ENCODE measurements at places on chromosomes 4 and X. TPM values are rescaled to one million over a fixed set of nuclear protein-coding genes. Genes with fewer than 3 reads are reported as not detected.
A peak's percentile ranks its signal among the peaks of the same experiment; 100 is the strongest.

The MAGED4 gene
- 0.13 TPM for total RNA-seq

The ITGB1BP2 gene
- 5.4 TPM for total RNA-seq

- DNase-seq = no peak
Observed at GRCh38 chr4:24243641-24244040, 340.7 kb downstream of the DHX15 start.

- no peak for DNase-seq
Observed at GRCh38 chrX:44975666-44976263, 102.8 kb downstream of the KDM6A start.

DNA sequence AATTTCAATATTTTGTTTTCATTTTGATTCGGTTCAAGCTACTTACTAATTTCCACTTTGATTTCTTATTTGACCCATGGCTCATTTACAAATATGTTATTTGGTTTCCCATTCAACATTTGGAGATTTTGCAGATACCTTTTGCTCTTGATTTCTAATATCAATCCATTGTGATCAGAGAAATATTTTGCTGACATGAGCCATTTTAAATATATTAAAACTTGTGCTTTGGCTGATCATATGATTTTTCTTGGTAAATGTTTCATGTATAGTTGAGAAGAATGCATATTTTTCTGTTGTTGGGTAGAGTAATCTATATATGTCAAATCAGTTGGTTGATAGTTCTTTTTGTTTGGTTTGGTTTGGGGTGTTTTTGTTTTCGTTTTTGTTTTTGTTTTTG, 95.0 kb downstream of the GASK1B start:
- DNase-seq = no peak

- DNase-seq = no peak
Observed at GRCh38 chr4:27094783-27095182, 234.1 kb downstream of the STIM2 start.

DNA sequence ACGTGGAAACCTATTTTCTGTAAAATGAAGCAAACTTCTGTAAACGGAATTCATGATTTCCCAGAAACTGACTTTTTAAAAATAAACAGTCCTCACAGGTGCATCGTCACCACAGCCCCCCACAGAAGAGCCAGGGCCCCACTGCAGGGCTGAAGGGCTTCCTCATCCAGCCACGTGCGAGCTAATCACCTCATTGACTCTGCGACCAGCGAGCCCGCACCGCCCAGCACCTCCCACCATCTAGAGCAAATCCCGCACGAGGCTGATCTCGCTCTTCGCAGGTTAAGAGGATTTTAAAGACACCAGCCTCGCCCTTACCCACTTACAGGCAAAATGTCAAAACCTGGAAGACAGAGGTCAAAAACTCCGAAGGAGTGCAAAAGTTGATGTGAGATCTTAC, 14.8 kb downstream of the PPP2R3B start:
- DNase-seq = no peak

DNA sequence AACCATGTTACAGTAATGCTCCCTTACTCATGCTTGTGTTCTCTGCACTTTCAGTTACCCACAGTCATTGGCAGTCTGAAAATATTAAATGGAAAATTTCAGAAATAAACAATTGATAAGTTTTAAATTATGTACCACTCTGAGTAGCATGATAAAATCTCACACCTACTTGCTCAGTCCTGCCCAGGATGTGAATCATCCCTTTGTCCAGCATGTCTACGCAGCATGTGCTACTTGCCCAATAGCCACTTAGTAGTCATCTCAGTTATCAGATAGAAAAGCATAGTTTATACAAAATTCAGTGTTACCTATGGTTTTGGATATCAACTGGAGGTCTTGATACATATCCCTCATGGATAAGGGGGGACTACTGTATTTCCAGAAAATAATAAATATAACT, 577.1 kb downstream of the GALNTL6 start:
- DNase-seq = no peak

GRCh38 chr4:73765296-73765695, 24.9 kb downstream of the CXCL8 start:
- no peak for DNase-seq

- DNase-seq = no peak
Observed at GRCh38 chr4:1206299-1207156, 34.1 kb upstream of the SPON2 start.

GRCh38 chrX:150903110-150903508, 4.6 kb upstream of the CD99L2 start:
- DNase-seq = no peak

DNA sequence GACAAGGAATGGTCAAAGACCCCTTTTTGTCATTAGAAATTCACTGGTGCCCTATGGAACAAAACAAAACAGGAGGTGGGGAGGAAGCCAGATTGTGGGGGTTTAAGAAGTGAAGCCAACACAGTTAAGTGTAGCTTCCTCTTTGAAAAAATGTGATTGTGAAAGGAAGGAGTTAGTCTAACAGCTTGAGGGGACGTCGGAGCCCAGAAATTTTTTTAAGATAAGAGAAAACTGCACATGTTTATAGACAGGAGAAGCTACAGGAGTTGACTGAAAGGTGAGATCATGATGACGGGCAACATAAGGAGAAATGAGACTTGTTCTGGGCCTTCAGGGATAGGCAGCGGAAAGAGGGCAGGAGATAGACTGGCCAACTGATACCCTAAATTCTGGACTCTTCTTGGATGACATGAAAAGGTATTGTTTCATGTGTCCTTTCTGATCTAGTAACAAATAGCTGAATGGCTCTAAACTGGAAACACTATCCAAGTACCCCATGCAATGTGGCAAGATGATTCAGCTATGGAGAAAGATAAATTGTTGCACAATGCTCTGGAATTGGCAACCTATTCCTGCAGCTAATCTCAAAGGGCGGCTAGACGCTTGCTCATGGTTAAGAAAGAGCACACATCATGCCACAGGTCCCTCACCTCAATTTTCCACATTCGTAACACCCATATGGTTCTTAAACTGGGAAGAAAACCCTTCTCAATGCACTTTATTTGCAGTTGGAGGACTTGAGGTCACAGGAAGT, 3.7 kb upstream of the HDAC8 start:
- DNase-seq = no peak

GRCh38 chr4:18568600-18568999, 547.0 kb upstream of the LCORL start:
- DNase-seq = no peak

DNA sequence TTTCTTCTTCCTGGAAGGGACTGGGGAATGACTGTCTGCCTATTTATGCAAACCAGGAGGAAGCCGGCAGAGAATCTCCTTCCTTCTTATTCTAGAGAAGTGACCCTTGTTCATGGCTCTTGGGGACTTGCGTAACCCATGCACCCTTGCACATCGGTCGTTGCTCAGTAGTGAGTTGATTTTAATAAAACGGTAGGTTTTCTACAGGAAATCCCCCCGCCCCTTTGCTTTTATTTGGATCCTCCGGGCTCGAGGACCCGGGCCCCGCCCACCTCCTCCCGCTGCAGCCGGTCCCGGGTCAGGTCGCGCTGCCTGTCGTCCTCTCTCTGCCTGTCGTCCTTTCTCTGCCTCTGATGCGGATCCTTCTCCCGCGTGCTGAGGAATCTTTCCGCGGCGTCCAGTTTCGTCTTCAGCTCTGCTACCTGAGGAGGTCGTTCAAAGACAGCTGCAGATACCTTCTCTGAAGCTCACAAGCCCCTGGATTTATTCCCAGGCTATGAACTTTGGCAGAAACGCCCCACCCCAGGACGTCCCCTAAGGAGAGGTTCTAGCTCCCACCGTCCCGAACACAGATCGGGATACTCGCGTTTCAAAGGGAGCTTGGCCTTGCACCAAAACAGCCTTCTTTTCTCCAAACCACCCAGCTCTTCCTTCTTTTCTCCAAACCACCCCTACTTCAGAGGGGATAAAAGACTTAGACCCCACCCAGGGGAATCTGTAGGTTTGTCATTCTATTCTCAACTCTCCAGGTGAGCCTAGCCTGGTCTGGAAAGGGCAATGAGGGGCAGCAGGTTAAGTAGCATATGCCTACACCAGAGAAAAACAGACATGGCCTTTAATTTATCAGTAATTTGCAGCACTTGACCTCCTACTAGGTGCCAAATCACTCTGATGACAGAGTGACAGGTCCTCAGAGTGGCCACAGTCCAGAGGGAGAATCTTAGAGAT, 7.0 kb downstream of the TNIP3 start:
- peak; percentile 43 for DNase-seq

DNA sequence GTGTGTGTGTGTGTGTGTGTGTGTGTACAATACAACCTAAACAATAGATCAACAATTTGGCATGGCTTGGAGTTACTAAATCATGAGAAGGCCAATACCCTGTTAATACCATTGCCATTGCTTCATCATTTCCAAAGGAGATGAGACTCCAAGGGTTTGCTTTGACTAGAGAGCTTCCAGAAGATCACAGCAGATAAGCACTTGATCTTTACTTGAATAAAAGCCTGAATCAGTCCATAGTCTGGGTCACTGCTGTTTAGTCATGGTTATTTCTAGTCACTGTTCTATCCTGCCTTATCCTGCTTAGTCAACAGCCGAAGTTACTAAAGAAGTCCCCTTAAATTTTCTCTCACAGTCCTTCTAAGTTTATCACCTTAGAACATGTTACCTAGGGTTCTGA, 58.2 kb downstream of the RAB40AL start:
- DNase-seq = no peak
